COLO829 (cell line): ENCODE measurements at places on chromosomes 5 and 9.

- DNase-seq, result no peak
These were observed 29.3 kb upstream of the SELENOP start for GRCh38 chr5:42840842-42841567.

- no peak for DNase-seq
These were observed 112.8 kb downstream of the ARHGAP26 start for GRCh38 chr5:142883025-142883424.

DNA sequence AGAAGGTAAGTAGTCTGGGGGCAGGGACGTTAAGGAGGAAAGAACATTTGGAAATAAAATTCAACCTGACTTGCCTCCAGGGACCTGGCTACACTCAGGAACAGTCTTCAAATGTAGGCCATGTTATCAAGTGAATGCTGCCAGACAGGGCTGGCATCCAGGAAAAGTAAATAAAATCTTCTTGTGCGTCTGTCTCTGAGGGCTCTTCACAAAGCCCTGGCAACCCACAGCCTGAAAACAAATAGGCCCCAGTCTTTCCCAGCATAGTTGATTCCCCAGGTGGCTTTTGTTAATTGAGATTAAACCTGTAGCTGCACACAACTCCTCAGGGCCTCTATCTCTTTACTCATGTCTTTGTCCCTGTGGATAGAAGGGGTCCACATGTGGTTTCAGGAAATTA lies 55.4 kb downstream of the STK32A start:
- no peak for DNase-seq

- no peak for DNase-seq
These were observed 98.4 kb upstream of the NREP start for GRCh38 chr5:111855356-111855755.

DNA sequence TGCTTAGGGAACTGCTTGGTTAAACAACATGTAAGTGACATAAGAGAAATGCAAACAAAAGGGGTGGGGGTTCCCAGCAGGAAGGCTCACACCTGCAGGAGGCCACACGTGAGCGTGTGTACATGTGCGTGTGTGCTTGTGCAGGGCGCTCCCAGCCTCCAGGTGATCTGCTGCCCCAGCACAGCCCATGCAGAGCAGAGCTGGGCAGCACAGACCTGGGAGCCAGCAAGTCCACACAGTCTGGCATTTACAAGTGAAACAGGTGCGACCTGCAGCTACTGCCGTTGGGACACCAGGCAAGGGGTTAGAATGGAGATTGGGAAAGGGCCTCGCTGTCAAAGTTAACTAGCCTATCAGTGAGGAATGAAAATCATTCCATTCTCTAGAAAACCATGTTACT lies 41.8 kb downstream of the GRAMD2B start:
- DNase-seq, result no peak

DNA sequence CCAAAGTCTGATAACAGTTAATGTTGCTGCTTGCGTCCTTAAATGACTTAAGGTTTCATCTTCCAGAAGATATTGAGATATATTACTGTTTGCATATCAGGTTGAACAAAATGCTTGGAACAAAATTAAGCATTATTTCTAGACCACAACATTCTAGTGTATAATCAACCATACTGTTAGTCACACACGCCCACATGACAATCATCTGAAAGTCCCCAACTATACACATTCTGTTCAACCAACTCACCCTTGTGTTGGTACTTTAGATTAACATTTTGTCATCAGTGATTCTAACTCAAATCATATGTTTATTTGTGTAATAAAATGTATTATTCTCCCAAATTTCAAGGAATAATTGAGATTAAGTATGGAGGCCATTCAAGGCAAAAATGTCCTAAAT lies 47.3 kb downstream of the LURAP1L start:
- DNase-seq, result peak; percentile 17

GRCh38 chr9:7844242-7844641 lies 44.7 kb upstream of the DMAC1 start:
- DNase-seq, result no peak

DNA sequence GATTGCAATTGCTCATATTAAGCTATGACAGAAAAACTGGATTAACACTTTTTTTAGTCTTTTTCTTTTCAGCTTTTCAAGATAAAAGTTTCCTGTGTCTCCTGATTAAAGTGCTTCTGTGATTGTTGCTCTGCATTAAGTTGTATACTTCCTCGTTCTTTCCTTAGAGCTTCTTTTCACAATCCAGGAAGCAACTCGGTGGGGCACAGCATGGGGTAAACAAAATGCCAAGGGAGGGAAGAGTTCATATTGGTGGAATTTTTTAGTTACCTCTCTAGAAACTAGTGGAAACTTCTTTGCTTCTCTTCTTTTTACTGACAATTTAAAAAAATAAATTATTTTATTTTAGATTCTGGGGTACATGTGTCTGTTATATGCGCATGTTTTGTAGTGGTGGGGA lies 37.8 kb upstream of the ARRDC3 start:
- no peak for DNase-seq

DNA sequence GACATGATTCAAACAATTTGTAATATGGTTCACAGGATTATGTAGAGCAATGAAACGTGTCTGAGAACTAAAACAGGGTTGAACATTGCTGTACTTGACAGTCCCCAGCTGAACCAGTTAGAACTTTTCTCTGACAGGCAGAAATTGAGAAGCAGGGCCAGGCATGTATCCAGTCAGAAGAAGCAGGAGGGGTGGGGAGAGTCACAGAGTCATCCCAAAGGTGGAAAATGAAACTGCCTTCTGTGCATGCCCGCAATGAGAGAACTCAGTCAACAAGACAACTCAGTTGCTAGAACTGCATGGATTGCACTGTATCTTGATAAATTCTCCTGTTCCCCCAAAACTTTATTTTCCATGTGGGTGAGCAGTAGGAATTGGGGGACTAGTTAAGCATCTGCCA lies 72.9 kb upstream of the PRLR start:
- DNase-seq, result no peak

- no peak for DNase-seq
These were observed 3.4 kb downstream of the ADGRD2 start for GRCh38 chr9:124453586-124454191.

- no peak for DNase-seq
These were observed 175.0 kb downstream of the GNAQ start for GRCh38 chr9:77856615-77857014.

DNA sequence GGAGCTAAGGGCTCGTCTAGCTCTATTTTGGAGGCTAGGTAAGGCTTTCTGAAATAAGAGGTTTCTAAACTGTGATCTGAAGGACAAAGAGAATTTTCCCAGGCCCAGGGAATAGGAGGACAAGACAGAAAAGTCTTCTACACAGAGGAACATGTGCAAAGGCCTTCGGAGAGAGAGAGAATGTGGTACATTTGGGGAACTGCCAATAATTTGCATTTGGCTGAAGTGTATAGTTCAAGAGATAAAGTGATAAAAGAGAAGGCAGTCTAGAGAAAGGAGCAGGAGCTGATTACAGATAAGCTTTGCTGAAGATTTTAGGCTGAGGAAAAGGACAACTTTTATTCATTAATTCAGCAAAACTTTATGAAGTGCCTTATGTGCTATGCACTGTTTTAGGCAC lies 214.4 kb upstream of the ELL2 start:
- DNase-seq, result no peak

- no peak for DNase-seq
These were observed 714 bp downstream of the UBE2D2 start for GRCh38 chr5:139561655-139562451.

GRCh38 chr9:101567725-101568350 lies 26.9 kb downstream of the PPP3R2 start:
- DNase-seq, result no peak

- no peak for DNase-seq
These were observed 28.8 kb downstream of the NTRK2 start for GRCh38 chr9:84698323-84698722.

DNA sequence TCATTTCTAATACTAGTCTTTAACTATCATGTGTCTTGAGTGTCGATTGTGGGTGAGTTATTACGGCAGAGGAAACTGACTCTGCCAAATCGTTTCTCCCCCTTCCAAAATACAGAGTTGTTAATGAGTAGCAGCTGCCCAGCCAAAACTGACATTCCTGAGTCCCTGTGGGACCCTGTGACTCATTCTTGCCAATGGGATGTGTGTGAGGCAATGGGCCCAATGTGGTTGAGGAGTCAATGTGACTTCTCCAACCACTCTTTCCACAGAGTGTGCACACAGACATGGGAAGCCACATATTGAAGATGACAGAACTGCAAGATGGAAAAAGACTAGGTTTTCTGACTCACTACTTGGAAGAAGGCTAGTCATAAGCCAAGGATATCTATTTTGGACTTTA lies 434.7 kb downstream of the DTWD2 start:
- DNase-seq, result no peak

DNA sequence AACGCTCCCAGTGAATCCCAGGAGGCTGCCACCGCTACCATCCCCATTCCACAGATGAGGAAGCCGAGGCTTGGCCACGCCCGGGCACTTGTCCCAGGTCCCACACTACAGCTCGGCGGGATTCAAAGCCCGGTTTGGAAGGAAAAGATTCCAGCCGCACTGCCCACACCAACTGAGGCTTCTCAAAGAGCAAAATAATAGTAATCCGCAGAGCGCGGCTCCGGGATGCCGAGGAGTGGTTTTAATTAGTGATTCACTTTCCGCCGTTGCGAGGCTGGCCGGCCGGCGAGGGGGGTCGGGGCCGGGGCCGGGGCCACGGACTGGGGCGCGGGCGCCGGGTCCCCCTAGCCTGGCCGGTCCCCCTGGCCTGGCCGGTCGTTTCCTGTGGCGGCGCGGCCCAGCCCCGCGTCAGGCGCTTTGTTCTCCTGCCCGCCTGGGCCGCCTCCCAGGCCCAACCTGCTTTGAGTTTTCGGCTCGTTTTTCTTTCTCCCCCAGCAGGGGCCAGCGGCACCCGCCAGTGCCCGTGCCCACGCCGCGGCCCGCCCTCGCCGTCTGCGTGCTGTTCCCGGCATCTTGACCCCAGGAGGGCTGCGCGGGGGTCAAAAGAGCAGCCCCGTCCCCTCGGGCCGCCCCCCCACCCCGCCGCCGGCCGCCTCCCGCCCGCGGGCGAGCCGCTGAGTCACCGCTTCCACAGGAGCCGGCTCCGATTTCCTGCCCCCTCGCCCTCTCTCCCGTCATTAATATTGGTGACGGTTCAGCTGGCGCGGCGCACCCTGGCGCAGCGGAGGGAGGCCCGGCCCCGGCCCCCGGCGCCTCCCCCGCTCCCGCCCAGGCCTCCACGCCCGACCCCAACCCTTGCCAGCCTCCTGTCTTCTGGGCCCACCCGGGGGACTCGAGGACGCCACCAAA lies 31.2 kb downstream of the FGF18 start:
- no peak for DNase-seq

DNA sequence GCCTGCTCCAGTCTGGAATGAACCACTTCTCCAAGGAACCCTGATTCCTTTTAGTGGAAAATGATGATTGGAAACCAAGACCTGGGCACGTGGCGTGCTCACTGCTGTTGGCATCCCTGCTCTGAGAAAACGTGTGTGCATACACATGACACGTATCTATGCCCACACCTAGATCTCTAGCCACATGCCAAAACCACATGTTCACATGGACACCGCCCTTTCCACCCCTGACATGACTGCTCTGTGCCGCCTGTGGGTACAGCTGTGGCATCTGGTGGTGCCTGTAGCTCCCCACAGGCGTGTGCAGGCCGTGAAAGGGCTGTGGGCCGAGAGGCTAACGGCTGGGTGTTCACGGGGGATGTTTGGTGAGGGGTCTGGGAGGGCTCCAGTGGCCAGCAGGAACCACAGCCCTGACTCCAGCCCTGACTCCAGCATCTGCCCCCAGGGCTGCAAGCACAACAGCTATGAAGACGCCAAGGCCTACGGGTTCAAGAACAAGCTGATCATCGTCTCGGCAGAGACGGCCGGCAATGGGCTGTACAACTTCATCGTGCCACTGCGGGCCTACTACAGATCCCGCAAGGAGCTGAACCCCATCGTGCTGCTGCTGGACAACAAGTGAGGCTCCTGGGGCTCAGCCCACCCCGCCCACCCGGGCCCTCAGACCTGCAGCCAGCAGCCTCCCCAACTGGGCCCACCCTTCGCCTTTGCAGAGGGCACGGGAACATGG lies 75.1 kb downstream of the KCNT1 start:
- no peak for DNase-seq

GRCh38 chr5:128338649-128339048 lies 199.4 kb downstream of the FBN2 start:
- no peak for DNase-seq

- DNase-seq, result no peak
These were observed 181.3 kb upstream of the ELL2 start for GRCh38 chr5:96142786-96143434.

- DNase-seq, result no peak
These were observed 464.5 kb downstream of the ICE1 start for GRCh38 chr5:5886812-5887486.

- DNase-seq, result no peak
These were observed 41.3 kb downstream of the EFCAB9 start for GRCh38 chr5:172235132-172235780.

DNA sequence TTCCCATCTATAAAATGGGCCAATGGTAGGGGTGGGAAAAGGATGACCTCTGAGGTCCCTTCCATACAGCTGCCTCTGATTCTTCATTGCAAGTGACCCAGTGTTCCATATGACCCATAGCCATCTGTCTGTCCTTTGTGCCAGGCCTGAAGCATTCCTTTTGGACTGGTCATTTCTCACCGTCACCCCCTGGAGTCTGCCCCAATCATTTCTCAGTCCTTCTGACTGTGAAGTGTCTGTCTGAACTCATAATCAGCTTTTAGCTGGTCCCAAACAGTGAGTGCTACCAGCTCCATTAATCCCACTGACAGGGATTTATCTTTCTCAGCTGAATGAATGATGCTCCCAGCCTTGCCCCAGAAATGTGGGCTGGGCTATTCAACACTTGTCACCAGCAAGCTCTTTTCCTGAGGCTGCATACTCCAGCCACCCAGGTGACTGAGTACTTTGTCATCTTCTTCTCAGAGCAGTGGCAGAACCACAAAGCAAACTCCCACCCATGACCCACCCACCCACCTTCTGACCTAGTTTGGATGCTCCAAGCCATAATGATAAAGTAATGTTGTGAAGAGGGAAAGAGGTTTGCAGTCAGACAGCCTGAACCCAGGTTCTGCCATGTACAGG lies 37.4 kb downstream of the KCNIP1 start:
- DNase-seq, result no peak

- DNase-seq, result no peak
These were observed 85.1 kb downstream of the ACER2 start for GRCh38 chr9:19493876-19494275.

GRCh38 chr9:90953805-90954204 lies 152.2 kb downstream of the SYK start:
- DNase-seq, result no peak

DNA sequence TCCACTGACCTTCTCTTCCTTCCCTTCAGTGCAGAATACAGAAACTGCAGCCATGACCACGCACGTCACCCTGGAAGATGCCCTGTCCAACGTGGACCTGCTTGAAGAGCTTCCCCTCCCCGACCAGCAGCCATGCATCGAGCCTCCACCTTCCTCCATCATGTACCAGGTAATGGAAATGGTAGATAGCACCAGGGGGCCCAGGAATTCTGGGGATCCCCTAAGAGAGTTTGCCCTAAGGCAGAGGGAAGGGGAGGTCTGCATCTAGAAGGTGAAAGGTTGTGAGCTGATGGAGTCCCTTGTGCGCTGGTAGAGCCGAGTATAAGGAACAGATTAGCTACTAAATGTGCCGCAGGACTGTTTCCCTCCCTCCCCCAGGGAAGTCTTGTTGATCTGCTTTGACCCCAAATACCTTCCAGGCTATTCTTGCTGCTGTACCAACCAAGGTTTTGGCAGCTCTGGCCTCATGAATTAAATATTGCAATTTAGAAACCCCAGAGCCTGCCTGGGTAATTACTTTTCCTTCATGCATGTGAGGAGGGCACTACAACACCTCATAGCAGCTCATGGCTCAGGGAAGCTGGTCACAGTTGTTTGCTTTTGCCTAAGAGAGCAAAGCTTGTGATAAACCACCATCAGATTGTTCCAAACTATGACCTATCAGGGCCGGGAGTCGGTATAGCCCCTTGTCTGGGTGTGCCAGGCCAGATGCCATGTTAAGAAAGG lies 19.6 kb downstream of the CYFIP2 start:
- DNase-seq, result no peak
